ENCODE measurements at places on chromosomes 6 and 20. TPM values are rescaled to one million over a fixed set of nuclear protein-coding genes. Genes with fewer than 3 reads are reported as not detected.

DNA sequence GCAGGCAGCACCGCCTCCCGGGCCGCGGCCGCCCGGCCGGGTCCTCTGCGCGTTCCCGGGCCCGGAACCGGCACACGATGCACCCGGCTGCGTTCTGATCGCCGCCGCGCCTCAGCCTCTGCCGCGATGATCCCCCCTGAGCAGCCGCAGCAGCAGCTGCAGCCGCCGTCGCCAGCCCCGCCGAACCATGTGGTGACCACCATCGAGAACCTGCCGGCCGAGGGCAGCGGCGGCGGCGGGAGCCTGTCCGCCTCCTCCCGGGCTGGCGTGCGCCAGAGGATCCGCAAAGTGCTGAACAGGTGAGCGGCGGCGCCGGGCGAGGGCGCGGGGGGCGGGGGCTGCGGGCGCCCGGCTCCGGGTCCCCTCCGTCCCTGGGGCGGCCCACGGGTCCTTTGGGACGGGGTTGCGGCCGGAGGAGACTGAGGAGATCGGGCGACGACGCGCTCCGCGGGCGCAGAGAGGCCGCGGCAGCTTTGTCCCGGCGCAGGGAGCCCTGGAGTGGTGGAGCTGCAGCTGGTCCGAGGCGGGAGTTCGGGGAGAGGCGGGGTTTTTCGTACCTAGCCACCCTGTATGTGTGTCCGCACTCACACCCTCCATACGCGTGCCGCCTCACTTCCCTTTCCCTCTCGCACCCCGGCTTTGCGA, 659 bp downstream of the SLC35F1 start:
- no peak for DNase-seq

DNA sequence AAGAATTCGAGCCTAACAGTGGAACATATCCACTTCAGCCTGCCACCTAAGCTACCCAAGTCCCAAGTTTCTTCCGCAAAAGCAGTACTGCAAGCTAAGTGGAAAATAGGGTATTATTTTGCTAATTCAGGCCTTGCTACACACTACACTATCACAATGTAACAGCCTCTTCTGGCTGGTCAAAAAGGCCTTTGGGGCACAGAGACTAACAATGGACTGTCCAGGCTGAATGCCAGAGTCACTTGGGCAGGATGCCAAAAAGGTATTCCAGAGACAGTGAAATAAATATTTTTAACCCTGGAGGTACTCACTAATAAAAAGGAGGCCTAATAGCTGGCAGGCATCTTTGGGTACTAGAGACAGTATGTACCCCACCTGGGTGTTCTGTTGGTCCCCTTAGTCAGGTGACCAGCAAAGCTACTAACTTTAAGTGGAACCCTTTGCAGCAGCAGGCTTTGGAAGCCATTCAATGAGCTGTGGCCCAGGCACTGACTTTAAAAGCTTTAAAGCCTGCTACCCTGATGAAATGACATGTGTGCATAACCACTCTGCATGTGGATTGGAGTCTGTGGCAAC, 692.1 kb downstream of the HTR1B start:
- DNase-seq = no peak

GRCh38 chr20:13426870-13427269, 205.8 kb downstream of the ISM1 start:
- DNase-seq = no peak

DNA sequence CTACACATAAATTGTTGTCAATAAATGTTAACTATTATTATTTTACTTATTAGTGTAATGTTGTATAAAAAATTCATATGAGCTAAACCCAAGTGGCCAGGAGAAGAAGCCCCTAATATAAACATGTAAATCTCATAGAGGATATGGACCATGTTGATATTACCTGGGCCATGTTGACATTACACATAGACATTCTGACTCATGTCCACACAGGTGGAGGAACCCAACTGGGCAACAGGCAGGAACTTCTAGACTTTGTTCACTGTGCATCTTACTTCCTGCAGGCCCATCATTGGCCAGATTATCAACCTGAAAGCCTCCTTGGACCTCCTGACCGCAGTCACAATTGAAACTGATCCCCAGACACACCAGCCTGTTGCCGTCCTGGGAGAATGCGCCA, 7.2 kb downstream of the BPIFA2 start:
- DNase-seq = no peak

- DNase-seq = no peak
Measured at GRCh38 chr20:57787990-57788781, 78.4 kb upstream of the PMEPA1 start.

IFNGR1 gene
- 48.2 TPM for total RNA-seq
